Calu3 (cell line): ENCODE measurements at places on chromosomes 12 and 14. TPM values are rescaled to one million over a fixed set of nuclear protein-coding genes. Genes with fewer than 3 reads are reported as not detected.

GRCh38 chr14:55583942-55584468 lies 4.0 kb downstream of the KTN1 start:
- DNase-seq: no peak

- no peak for DNase-seq
Observed at GRCh38 chr12:7158781-7159609, 28.8 kb downstream of the CLSTN3 start.

GRCh38 chr14:99041141-99041819 lies 230.7 kb downstream of the BCL11B start:
- no peak for DNase-seq

POTEM gene
- total RNA-seq: not detected in 2 replicates
